CD4-positive, CD25-positive, alpha-beta regulatory T cell (primary cell): ENCODE measurements at places on chromosomes 5 and 9. TPM values are rescaled to one million over a fixed set of nuclear protein-coding genes. Genes with fewer than 3 reads are reported as not detected.
A peak's percentile ranks its signal among the peaks of the same experiment; 100 is the strongest.

The WWC1 gene
- 1.2 TPM for total RNA-seq

The TMEM38B gene
- 10.6 TPM for total RNA-seq

The OR1Q1 gene
- 0.72 TPM for total RNA-seq

The FLT4 gene
- 2.4 TPM for total RNA-seq

The LCN15 gene
- total RNA-seq: not detected

The SLC27A4 gene
- total RNA-seq: 8.6 TPM

The GARIN3 gene
- not detected for total RNA-seq

The PCDHA6 gene
- not detected for total RNA-seq

The TEX48 gene
- total RNA-seq: not detected

The SLC6A19 gene
- not detected for total RNA-seq

The EQTN gene
- total RNA-seq: not detected

The SERF1B gene
- total RNA-seq: 39.7 TPM

- H3K27me3 ChIP-seq: no peaks in the 10 kb centered on the region
- DNase-seq: no peak
- H3K4me3 ChIP-seq: no peak overlapping the region
- H3K4me1 ChIP-seq: no peaks in the 10 kb centered on the region
- no peaks in the 10 kb centered on the region for H3K36me3 ChIP-seq
Observed at GRCh38 chr9:35335164-35335563, 154.7 kb upstream of the RUSC2 start.

- no peaks in the 10 kb centered on the region for H3K36me3 ChIP-seq
- H3K4me1 ChIP-seq: peaks cover 11% of the 10 kb centered on the region
- peaks cover 29% of the 10 kb centered on the region for H3K27me3 ChIP-seq
- H3K4me3 ChIP-seq: no peak overlapping the region
- no peak for DNase-seq
- no peak overlapping the region for H3K27ac ChIP-seq
Observed at GRCh38 chr9:86097510-86098224, 1.7 kb downstream of the GOLM1 start.

- peak overlapping the region; percentile 88 for H3K27ac ChIP-seq
- H3K27me3 ChIP-seq: no peaks in the 10 kb centered on the region
- H3K4me3 ChIP-seq: peak overlapping the region; percentile 83
- H3K4me1 ChIP-seq: peaks cover 33% of the 10 kb centered on the region
- peaks cover 32% of the 10 kb centered on the region for H3K36me3 ChIP-seq
- DNase-seq: peak; percentile 19
Observed at GRCh38 chr9:127451858-127452656, 747 bp downstream of the LRSAM1 start.

GRCh38 chr9:3534614-3535404 lies 9.0 kb upstream of the RFX3 start:
- DNase-seq: no peak
- H3K36me3 ChIP-seq: peaks cover 3% of the 10 kb centered on the region
- H3K4me1 ChIP-seq: peaks cover 3% of the 10 kb centered on the region
- no peaks in the 10 kb centered on the region for H3K27me3 ChIP-seq

GRCh38 chr9:98432134-98432533 lies 176.7 kb upstream of the TBC1D2 start:
- no peaks in the 10 kb centered on the region for H3K27me3 ChIP-seq
- H3K4me3 ChIP-seq: no peak overlapping the region
- H3K4me1 ChIP-seq: no peaks in the 10 kb centered on the region
- no peaks in the 10 kb centered on the region for H3K36me3 ChIP-seq
- no peak overlapping the region for H3K27ac ChIP-seq
- no peak for DNase-seq

GRCh38 chr9:137647096-137647714 lies 28.4 kb downstream of the EHMT1 start:
- no peak overlapping the region for H3K27ac ChIP-seq
- no peak overlapping the region for H3K4me3 ChIP-seq
- H3K4me1 ChIP-seq: no peaks in the 10 kb centered on the region
- DNase-seq: no peak

DNA sequence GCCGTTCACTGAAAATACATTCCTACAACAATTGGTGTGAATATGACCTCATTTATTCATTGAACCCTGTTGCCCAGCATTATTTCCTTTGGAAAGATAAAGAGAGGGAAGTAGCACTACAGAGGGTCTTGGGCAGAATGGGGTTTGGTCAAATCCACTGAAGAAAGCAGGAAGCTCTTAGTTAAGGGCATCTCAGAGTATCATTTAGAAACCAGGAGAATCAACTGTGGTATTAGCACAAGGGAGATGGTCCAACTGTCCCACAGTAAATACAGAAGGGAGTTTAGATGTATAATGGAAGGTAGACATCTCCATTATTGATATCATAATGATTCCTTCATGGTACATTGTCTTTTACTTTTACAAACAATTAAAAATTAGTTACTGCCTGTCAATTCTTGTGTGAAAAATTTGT lies 47.1 kb downstream of the LIX1 start:
- H3K4me1 ChIP-seq: no peaks in the 10 kb centered on the region
- H3K4me3 ChIP-seq: no peak overlapping the region
- H3K36me3 ChIP-seq: no peaks in the 10 kb centered on the region
- H3K27ac ChIP-seq: no peak overlapping the region
- no peak for DNase-seq

DNA sequence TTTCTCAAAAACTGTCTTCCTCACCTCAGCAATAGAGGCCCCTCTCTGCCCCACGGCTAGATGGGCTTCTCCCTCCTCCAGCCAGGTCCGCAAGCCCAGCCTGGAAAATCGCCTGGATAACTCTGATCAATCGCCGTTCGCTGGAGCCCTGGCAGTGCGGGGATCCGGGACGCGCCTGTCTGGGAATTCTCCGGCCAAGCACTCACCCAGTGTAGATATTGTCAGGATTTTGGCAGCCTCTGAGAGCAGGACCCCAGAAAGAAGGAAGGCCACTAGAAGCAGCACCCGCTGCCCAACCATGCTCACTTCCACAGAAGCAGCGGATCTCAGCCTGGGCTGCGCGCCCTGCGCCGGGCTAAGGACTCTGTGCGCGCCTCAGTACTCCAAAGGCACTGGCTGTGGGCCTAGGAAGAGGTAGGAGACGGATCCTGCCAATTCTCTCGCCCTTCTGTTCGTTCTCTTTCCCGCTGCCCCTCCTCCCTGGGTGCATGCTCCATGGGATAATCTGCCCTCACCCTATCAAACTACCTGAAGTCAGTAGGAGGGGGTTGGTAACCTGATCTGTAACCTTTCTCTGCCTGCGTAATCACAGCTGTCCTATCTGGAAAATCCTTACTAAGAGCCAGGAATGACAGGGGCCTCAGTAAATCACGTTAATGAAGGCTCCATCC lies at the start of gene UGT3A1:
Gene UGT3A1 (minus strand): TSS at position 450 of the 671 bp plus-strand sequence. CDS start 150 bp downstream, at position 300.
- no peak within 1 kb of the TSS for H3K27ac ChIP-seq
- peaks cover 2% of the 10 kb centered on the region for H3K27me3 ChIP-seq
- no peaks in the 10 kb centered on the region for H3K4me1 ChIP-seq
- H3K4me3 ChIP-seq: no peak within 1 kb of the TSS
- H3K36me3 ChIP-seq: no peaks in the 10 kb centered on the region
- no peak for DNase-seq

DNA sequence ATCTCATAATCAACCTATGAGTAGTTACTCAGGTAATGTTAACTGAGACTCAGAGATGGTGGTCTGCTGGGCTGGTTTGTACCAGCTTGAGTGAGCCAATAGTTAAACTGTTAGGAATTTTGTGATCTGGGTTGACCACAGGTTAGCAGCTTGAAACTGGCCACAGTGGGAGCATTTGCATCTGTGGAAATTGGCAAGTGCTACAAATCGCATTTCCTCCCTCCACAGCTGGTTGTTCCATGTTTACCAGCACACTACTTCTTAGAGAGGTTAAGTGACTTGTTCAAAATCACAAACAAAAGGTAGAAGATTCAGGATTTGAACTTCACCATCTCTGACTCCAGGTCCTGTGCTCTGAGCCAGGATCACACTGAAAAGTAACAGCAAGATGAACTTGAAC lies 446.9 kb upstream of the CLINT1 start:
- H3K27ac ChIP-seq: no peak overlapping the region
- H3K27me3 ChIP-seq: no peaks in the 10 kb centered on the region
- H3K36me3 ChIP-seq: no peaks in the 10 kb centered on the region
- no peaks in the 10 kb centered on the region for H3K4me1 ChIP-seq

GRCh38 chr5:16625096-16625495 lies 8.3 kb upstream of the RETREG1 start:
- H3K27me3 ChIP-seq: no peaks in the 10 kb centered on the region
- H3K4me3 ChIP-seq: no peak overlapping the region
- no peaks in the 10 kb centered on the region for H3K36me3 ChIP-seq
- H3K27ac ChIP-seq: no peak overlapping the region
- H3K4me1 ChIP-seq: peaks cover 38% of the 10 kb centered on the region

DNA sequence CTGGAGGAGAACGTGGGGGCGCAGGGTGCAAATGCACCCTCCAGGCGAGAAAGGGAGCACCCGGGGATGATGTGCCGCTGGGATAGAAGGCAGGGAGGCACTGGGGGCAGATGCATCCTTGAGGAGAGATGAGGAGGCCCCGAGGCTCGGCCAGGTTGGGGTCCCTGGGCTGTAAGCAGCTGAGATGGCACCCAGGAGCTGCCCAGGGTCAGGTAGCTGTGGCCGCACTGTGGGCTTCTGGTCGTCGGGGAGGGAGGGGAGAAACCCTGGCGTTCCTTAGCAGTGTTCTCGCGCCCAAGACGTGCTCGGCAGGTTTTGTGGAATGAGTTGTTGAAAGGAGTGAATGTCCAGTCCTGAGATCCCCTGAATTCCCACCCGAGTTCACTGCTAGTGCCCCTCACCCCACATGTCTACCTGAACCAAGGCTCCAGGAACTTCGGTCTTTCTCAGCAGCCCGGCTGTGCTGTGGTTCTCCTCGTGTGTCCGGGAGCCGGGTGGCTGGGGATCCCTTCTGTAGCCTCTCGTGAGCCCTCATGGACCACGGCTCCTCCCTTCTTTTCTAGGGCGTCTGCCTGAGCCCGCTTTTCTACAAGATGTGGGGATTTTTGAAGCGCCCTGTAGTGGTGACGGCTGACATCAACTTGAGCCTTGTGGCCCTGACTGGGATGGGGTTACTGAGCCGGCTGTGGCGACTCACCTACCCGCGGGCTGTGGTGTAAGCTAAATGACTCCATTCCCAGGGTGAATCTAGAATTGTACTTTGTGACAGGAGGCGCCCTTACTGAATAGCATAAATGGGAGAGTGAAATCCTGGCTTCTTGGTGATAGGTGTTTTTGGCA lies 1.1 kb downstream of the POMT1 start:
- peak overlapping the region; percentile 74 for H3K4me3 ChIP-seq
- H3K36me3 ChIP-seq: peaks cover 12% of the 10 kb centered on the region
- peak overlapping the region; percentile 51 for H3K27ac ChIP-seq
- H3K27me3 ChIP-seq: no peaks in the 10 kb centered on the region
- peak; percentile 14 for DNase-seq
- H3K4me1 ChIP-seq: peaks cover 40% of the 10 kb centered on the region

DNA sequence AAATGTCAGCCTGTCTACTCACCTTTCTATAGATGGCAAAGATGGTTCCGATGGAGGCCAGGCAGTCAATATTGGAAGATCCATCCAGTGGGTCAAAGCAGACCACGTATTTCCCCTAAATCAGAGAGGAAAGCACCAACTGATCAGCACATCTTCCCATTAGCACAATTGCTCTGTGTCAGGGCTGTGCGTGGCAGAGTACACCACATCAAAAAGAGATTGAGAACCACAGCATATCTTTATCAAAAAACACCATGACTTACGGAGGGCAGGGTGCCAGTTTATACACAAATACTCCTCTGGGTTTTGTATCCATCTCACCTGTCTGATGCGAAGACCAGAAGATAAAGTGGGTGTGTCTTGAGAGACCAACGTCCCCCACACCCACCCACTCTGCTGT lies 9.1 kb downstream of the FBP2 start:
- H3K27me3 ChIP-seq: no peaks in the 10 kb centered on the region
- no peaks in the 10 kb centered on the region for H3K36me3 ChIP-seq
- H3K4me1 ChIP-seq: peaks cover 4% of the 10 kb centered on the region
- H3K4me3 ChIP-seq: no peak overlapping the region

GRCh38 chr9:105243015-105243686 lies 1.3 kb upstream of the SLC44A1 start:
- peak overlapping the region; percentile 82 for H3K4me3 ChIP-seq
- no peaks in the 10 kb centered on the region for H3K36me3 ChIP-seq
- DNase-seq: no peak
- peaks cover 23% of the 10 kb centered on the region for H3K4me1 ChIP-seq
- H3K27ac ChIP-seq: no peak overlapping the region

GRCh38 chr5:174247301-174247700 lies 201.8 kb downstream of the NSG2 start:
- H3K27me3 ChIP-seq: no peaks in the 10 kb centered on the region
- no peaks in the 10 kb centered on the region for H3K36me3 ChIP-seq
- H3K4me1 ChIP-seq: no peaks in the 10 kb centered on the region
- no peak overlapping the region for H3K4me3 ChIP-seq
- H3K27ac ChIP-seq: no peak overlapping the region

DNA sequence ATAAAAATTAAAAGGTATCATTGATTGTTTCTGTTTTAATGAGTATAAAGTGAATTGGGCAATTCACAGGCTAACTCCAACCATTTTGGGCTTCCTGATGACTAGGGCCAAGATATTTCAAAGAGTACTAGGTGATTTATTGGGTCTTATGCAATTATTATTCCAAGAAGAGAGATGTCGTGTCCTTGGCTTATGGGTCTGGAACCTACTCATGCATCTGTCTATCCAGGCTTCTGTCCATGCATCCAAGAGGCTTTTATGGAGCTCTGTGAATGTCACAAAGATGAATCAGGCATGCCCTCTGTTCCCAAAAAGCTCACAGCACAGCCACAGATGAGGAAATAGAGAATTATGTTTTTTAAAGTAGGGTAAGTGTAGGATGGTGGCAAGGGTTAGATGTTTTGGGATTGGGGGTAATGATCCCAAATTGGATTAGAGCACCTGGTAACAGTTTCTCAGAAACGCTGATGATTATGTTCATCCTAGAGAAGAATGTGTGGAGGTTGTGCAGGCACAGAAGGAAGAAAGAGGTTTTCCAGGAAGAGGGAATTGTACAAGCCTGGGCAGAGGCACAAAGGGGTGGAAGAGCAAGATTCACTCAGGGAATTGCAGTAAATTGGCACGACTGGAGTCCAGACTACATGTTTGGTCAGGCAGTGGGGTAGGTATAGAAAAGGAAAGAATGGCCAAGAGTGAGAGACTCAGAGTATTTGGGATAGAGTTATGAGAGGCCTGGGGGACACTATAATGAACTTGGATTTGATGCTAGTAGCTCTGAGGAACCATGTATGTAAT lies 83.0 kb upstream of the TNC start:
- H3K27me3 ChIP-seq: peaks cover 8% of the 10 kb centered on the region
- no peaks in the 10 kb centered on the region for H3K4me1 ChIP-seq
- DNase-seq: no peak
- no peaks in the 10 kb centered on the region for H3K36me3 ChIP-seq
- H3K4me3 ChIP-seq: no peak overlapping the region

- H3K36me3 ChIP-seq: no peaks in the 10 kb centered on the region
- no peaks in the 10 kb centered on the region for H3K27me3 ChIP-seq
- DNase-seq: peak; percentile 14
- H3K27ac ChIP-seq: no peak overlapping the region
Observed at GRCh38 chr9:38432922-38433510, 8.8 kb upstream of the IGFBPL1 start.
